Activated CD4-positive, CD25-positive, alpha-beta regulatory T cell treated with anti-CD3 and anti-CD28 coated beads, Interleukin-2, amount 50 U/mL, for 24 hours (primary cell): ENCODE measurements at places on chromosomes 4 and X.
A peak's percentile ranks its signal among the peaks of the same experiment; 100 is the strongest.

DNA sequence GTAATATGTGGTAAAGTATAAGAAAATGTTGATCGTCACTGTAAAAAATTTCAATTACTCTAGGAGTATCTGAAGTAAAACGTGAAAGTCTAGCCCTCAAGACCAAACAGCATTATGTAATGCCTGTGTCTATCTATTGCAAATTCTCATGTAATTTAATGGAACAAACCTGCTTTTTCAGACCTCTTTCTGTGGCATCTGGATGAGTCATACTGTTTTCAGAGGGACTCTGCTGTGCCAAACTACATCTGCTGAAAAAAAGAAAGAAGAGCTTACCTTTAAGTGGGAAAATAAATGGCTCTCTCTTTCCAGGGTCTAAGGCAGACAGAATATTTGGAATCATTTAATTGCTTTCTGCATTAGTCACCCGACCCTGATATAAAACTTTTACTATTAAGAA, 89.8 kb upstream of the ARMCX2 start:
- no peak for ATAC-seq

GRCh38 chrX:119036107-119037029, 36.4 kb upstream of the CT47C1 start:
- no peak for ATAC-seq

- peak; percentile 91 for ATAC-seq
These were observed 22.4 kb downstream of the GAB1 start for GRCh38 chr4:143358923-143359643.

DNA sequence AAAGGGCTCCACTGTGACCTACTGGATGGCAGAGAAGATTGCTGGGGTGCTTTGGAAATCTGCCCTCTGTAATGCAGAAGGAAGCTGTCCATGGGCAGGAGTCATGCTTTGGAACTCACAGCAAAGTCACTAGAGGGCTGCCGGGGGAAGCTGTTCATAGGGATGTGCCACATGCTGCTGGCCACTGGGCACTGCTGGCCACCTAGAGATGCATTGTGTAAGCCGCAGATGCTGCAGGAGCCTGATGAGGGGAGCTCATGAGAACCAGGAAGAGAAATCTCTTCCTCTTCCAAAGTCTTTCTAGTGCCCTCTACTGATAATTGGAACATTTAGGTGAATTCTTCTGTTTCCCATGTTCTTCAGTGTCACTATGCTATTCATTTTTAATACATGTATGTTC, 31.2 kb upstream of the UXT start:
- no peak for ATAC-seq

DNA sequence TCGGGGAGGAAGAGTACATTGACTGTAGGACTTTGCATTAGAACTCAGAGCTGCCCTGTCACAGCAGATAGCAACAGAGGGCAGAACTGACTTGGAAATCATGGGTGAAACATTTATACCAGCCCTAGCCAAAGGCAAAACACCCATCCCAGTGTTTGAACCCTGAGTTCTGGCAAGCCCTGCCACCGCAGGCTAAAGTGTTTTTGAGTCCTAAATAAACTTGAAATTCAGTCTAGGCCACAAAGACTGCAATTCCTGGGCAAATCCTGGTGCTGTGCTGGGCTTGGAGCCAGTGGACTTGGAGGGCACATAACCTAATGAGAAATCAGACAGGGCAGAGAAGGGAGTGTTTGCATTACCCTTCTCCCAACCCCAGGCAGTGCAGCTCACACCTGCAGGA, 1015.7 kb downstream of the FSTL5 start:
- ATAC-seq = no peak

DNA sequence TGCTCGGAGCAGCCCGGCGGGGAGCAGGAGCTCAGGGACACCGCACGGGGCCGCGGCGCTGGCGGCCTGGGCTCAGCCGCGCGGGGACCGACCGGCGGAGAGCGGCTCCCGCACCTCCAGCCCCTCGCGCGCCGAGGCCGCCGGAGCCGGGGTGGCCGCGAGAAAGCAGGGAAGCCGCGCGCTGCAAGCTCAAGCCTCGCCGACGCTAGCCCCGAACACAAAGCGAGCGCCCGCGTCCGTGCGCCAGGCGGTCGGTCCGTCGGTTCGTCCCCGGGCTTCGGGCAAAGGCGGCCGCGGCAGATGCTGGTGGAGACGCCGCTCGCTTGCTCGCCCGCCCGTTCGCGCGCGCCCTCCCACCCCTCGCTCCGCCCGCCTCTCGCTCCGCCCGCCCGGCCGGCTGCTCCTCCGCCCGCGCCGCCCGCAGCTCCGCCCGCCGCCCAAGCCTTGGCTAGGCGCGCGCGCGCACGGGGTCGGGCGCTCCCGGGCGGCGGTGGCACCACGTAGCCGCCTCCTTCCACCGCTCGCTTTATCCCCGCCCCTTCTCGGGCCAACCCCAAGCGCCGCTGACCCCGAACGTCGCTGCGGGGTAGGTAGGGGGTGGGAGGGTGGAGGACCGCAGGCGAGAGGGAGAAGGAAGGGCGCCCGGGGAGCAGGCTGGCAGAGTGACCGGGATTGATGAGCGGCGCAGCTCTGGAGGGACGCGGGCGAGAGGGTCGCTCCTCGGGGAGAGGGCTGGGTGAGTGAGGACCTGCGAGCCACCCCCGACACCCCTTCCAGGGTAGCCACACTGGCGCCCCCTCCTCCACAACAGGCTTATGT, at the start of gene TSPAN5:
TSPAN5 (minus strand) TSS at position 325 of the 819 bp plus-strand sequence.
- peak; percentile 73 for ATAC-seq

- ATAC-seq = no peak
These were observed 39.9 kb upstream of the SPIN2A start for GRCh38 chrX:57177070-57177469.

- ATAC-seq = peak; percentile 41
These were observed 29.0 kb downstream of the PDHA1 start for GRCh38 chrX:19372547-19373331.

- no peak for ATAC-seq
These were observed 25.4 kb downstream of the RBPJ start for GRCh38 chr4:26346203-26346620.

DNA sequence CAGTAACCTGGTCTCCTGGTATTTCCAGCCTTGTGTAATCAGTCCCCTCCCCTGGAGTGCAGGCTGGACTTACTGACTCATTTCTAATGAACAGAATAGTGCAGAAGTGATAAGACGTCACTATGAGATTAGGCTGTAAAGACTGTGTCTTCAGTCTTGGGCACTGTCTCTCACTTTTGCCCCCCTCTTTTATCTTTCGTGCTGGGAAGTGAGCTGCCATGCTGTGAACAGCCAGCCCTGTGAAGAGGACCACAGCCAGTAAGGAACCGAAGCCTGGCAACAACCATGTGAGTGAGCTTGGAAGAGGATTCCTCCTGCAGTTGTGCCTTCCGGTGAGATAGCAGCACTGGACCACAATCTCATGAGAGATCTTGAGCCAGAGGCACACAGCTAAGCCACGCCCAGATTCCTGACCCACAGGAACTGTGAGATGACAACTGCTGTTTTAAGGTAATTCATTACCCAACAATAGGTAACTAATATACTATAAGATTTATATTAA, 67.5 kb upstream of the GPR34 start:
- ATAC-seq = no peak

DNA sequence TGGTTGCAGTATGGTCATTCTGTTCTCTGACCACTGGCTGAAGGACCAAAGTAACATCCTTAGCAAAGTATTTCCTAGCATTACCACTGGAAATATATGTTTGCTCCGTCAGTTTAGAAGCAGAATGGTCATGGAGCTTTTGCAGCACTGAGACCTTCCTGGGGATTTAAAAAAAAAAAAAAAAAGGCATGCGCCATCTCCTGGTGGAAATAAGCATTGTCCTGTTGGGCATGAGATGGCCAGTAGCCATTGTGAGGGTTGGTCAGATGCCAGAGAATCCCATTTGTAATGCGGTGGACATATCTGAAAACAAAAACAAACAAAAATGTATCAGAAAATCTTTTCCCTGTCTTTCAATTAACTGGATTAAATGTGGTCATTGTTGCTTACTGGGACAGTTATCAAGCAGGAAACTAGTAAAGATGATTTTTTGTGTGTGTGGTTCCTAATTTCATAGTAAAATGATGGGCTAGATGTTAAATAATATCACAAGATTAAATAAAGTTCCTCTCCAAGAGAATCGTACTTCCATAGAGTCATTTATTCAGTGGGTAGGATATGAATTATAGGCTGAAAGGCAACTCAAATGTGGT, 139.6 kb downstream of the SOWAHB start:
- no peak for ATAC-seq
